ENCODE measurements at places on chromosomes 1 and 21.

GRCh38 chr1:105072446-105072845 lies 1322.7 kb downstream of the AMY1C start:
- no peak for DNase-seq

DNA sequence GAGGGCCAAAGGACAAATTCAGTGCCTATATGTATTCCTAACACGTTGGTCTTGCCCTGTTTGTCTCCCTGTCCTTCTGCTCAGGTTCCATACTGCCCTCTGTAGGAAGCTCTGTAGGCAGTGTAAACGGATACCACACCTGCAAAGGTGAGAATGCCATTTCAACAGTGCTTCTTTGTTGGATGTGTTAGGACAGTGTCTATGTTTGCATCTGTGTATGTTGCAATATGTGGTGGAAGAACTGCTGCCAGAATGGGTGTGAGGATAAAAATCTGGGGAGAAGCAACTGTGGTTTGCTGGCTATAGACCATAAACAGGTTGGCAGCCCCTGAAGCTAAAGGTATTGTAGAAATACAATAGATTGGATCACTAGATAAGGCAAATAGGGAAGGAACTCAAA lies 113.1 kb upstream of the BMP8A start:
- DNase-seq: no peak

DNA sequence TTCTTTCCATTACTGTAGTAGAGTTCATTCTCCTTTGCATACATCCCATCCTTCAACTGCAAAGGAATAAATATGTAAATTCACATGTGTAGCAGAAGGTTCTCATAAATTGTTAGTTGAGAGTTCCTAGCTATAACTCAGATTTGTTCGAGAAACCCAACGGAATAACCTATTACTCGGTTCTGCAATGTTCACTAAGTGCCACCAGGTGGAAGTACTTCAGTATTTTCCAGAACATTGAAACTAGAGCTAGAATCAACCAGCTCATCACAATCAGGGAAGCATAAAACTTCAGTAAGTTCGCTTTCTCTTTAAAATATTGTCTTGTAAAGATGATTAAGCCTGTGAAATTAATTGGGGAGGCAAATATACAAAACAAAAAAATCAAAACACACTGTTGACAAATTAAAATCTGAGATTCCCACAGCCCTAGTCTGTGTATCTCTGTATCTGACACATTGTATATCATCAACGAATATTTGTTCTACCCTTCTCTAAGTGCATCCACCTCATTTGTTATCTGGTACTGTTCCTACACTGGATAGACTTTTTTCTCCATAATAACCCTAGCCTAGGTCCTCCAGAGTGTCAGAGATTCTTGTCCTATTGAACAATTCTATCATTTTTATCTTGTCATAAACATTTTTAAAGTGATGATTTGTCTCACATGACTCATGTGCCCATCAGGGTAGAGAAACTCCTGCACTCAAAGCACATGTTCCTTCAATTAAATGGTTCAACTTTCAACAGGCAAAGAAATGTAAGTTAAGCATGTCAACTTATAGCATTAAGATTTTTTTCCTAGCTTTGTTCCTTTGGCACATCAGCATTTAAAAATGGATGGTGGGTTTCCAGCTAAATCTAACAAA lies 31.9 kb downstream of the MROH9 start:
- DNase-seq: peak; percentile 3

DNA sequence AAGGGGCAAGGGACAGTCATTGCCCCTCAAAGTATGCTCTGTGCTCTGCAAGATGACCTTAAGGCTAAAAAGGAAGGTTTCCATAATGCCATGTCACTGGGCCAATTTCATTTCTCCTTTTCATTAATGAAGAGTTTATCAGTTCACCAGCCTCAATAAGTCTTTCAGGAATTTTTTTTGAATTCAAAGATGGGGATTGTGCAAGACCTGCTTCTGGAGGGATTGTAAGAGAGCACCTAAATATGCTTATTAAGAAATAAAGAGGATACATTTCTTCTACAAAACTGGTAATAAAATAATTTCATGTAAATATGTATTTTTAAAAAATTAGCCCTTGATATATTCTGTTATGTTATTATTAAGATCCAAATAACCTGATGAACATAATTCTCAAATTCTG lies 86.8 kb upstream of the RGS4 start:
- DNase-seq: no peak

- DNase-seq: no peak
Observed at GRCh38 chr1:16886860-16887605, 8.7 kb upstream of the RNU1-2 start.

DNA sequence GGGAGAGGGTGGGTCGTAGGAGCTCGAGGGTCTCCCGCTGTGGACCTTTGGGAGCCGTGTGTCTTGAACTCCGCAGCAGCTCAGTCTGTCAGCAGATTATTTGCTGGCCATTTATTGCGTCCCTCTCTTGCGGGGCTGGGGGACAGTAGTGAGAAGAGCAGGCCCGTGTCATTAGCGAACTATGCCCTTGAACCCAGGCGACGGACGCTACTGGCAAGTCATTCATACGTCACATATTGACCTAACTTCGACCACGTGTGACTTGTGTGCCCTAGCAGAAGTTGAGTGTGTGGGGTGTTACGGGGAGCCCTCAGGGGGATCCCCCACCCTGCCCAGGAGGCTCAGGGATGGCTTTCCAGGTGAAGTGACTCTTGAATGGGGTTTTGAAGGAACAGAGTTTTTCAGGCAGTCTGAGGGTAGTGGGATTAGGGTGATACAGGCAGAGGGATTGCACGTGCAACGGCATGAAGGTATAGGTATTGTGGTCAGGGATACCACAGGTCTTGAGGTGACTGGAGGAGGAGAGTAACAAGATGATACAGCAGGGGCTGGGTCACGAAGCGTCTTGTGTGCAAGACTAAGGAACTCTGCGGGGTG lies 13.0 kb downstream of the RCC1 start:
- peak; percentile 85 for DNase-seq

- DNase-seq: peak; percentile 79
Observed at GRCh38 chr1:38037221-38037939, 9.2 kb downstream of the POU3F1 start.

DNA sequence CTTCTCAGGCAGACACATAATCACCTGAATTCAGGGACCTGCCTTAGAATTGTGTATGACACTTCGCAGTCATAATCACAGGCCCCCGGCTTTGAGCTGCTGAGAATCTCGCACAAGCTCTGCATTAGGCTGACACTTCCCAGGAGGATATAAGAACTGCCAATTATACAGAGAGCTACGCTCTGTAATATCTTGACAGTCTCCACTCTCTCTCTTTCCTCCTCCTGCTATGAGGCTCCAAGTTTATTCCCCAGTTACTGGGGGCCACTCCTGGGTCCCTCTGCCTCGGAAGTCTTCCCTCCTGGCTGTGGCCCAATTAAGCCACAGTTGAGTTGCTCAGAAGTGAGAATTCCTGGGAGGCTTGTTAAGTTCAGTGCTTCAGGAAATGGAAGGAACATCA lies 42.7 kb downstream of the EBNA1BP2 start:
- DNase-seq: no peak

DNA sequence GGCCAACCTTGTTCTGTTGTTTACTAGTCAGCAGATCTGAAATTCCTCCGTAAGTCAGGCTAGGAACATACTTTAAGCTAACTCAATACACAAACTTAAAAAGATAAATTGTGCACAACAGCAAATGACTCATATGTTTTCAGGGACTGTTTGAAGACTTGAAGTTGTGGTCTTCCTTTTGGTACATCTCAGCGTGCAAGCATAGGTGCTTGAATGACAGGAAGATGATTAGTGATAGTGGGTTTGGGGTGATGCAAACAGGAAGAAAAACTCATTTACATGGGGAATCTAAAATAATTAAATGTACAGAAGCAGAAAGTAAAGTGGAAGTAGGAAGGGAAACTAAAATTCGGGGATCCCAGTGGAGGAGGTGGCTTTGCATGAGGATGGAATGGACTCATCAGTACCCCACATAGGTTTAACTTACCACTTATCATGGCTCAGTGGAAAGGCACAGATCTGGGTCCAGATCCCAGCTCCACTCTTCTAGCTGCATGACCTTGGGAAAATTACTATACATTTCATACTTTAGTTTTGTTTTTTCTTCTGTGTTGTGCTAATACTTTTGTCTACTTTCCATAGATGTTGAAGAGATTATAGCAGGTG lies 122.3 kb downstream of the XCL2 start:
- DNase-seq: no peak

DNA sequence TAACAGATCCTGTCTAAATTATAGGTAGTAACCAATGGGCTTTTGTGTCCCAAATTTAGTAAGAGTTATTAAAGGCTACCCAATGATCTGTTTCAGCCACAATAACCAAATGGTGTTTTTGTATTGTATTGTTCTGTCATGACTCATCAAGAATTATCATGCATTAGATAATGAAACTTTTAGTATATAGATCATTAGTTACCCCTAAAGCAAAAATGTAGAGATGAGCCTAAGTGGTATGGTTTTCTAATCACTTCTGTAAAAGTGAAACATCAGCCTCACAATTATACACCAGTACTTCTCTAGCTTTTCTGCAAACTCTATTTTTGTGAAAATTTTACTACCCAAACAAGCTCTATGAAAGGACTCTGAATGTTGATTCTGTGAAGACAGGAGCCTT lies 71.4 kb downstream of the LRRC7 start:
- no peak for DNase-seq

DNA sequence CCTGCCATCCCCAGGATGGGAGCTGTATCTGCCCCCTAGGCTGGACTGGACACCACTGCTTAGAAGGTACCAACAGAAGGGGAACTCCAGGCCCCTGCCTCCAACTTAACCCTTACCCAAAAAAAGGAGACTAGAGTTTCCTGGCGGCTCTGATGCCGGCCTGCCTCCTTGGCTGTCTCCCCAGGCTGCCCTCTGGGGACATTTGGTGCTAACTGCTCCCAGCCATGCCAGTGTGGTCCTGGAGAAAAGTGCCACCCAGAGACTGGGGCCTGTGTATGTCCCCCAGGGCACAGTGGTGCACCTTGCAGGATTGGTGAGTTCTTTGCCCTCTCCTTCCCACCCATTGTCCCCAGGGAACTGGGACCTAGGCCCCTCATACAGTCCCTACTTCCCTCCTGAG lies 8.1 kb upstream of the LRRC71 start:
- DNase-seq: no peak

DNA sequence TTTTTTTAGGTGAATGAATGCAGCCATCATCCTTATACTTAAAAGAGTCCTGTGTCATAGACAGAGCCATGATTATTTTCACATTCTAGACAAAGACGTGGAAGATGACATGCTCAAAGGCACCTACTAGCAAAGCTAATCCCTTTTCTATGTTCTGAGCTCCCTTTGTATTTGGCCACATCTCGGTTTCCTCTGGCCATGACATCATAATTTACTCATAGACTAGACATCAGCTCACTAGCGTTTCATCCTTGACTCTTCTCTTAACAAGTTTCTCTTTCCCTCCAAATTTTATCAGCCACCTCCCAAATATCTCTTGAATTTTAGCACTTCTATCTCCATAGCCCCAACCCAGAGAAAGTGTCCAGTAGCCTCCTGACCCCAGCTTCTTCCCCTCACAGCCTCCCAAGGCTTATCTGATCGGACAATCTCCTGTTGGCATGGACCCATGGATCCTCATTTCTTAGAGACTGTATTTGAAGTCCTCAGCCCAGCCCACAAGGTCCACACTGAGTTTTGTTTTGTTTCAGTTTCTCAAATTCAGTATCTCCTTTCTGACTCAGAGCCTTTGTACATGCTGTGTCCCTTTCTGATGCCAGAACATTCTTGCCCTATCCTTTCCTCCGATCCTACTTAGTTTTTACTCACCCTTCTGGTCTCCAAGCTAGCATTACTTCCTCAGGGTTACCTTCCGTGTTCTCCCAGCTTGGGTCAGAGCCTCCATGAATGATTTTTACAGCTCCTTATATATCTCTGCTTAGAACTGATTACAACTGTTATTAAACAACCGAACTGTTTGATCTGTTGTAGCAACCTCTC lies 33.0 kb upstream of the EPS8L3 start:
- peak; percentile 10 for DNase-seq

DNA sequence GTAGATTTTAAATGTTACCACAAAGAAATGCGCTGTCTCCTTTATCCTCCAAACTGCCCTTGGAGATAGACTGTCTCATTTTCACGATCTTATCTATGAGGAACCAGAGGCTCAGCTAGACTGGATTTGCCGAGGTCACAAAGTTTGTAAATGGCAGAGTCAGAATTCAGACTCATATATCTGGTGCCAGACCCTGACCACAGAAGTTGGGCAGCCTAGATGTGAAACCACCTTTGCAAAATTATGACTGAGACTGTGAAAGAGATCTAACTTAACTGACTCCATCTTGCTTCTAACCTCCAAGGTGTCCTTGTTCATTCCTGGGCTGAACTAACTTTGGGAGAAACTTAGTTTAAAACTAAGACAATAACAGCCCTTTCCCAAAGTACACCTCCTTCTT lies 14.1 kb downstream of the CNR2 start:
- DNase-seq: peak; percentile 14

DNA sequence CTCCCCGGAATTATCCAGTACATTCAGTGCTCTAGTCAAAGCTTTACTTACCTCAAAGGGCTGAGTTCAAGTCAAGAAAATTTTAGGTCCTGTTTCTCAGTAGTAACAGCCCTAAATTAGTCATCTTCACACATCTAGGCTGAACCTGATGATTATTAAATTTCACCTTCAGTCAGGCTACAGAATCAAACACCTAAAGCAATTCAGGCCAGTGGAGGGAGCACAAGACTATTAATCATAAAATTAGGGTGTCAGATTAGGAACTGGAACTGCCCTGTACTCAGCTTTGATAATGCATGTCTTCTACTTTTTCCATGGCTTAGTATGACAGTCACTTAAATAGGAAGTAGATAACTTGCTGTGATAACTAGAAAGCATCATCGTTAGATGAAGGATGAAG lies 28.4 kb upstream of the BCAS2 start:
- peak; percentile 3 for DNase-seq

DNA sequence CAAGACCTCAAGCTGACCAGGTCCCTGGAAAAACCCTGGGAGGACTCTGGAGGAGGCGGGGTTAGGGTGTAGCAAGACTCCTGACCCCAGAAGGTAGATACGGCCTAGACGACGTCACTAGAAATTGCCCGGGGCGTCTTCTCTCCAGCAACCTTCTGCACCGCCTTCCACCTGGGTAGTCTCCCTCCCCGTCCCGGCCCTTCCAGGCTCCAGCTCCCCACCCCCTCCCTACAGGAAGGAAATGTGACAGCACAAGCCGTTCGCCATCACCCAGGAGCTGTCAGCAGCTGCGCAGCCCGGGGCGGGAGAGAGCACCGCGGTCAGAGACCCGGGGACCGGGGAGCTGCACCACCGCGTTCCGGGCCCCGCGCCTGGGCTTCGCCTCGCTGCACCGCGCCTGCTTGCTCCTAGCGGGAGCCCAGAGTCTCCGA lies 20.0 kb downstream of the SERTAD4 start:
- no peak for DNase-seq

GRCh38 chr1:50097021-50097679 lies 11.6 kb upstream of the ELAVL4 start:
- no peak for DNase-seq

- DNase-seq: no peak
Observed at GRCh38 chr1:76113446-76113845, 38.9 kb downstream of the ST6GALNAC3 start.

- no peak for DNase-seq
Observed at GRCh38 chr21:32521736-32522355, 63.5 kb downstream of the TCP10L start.
